NCI-H1694 (cell line): ENCODE measurements at places on chromosomes 5 and 9.

DNA sequence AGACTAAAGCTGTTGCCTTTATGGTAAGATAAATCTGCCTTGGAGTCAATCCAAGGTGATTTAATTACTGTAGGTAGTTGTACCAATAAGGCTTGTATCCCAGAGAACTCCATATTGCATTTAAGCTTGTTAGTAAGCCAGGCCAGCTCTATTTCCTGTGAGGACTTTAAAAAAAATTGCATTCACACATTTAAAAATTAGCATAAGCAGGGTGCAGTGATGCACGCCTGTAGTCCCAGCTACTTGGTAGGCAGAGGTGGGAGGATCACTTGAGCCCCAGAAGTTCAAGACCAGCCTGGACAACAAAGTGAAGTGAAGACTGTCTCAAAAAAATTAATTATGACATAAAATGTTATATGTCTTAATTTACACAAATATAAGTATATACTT is 28.7 kb upstream of the ABL1 start:
- DNase-seq, result no peak

DNA sequence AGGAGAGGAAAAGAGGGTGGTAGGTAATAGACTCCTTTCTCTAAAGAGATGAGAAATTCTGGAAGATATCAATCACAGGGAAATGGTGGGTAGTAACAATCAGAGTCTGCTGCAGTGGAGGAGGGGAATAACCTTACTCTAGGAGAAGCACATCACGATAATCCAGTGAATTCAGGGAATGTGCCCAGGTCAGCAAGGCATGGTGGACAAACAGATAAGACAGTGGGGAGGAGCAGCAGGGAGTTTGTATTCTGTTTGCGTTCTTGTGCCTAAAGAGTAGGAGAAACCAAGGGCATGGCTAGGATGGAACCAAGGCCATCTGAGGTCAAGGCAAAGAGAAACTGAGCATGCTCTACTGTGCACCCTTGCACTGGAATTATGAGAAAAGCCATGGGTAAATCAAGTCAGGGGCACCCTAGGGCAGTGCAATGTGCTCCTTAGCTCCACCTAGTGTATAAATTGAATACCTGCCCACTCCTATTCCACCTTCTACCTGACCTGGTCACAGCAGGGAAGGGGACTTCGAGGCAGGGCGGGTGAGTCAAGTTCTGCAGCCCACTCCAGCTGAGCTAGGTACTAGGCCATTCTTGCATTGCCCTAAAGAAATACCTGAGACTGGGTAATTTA is 31.6 kb downstream of the RETREG1 start:
- no peak for DNase-seq

GRCh38 chr5:178986326-178986960 is 8.7 kb downstream of the GRM6 start:
- no peak for DNase-seq

DNA sequence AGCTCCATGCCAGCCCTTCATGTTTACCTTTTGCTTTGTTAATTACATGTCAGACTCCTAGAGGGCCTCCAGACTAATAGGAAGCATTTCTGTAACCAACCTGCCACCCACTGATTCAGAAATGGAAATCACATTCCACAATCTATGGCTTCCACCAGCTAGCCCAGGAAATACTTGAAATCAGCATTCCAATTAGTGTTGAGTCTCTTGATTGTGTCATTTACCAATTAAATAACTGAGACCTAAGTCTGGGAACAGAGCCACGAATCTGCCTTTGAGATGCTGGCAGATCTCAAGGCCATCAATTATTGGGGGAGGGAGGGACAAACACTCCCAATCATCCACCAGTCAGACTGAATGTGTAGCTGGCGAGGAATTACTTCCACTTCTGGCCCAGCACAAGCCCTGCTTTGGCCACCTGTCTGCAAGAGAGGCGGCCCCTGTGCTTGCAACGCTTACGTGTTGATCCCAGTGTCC is 27.4 kb upstream of the SAP30L start:
- DNase-seq, result no peak

GRCh38 chr5:154758493-154758892 is 3.3 kb downstream of the LARP1 start:
- DNase-seq, result no peak

GRCh38 chr5:158841481-158842276 is 258.0 kb downstream of the EBF1 start:
- DNase-seq, result no peak

GRCh38 chr9:33040792-33041431 is 15.8 kb downstream of the DNAJA1 start:
- no peak for DNase-seq
